Jurkat, Clone E6-1 (cell line): ENCODE measurements at places on chromosomes 4 and X.

DNA sequence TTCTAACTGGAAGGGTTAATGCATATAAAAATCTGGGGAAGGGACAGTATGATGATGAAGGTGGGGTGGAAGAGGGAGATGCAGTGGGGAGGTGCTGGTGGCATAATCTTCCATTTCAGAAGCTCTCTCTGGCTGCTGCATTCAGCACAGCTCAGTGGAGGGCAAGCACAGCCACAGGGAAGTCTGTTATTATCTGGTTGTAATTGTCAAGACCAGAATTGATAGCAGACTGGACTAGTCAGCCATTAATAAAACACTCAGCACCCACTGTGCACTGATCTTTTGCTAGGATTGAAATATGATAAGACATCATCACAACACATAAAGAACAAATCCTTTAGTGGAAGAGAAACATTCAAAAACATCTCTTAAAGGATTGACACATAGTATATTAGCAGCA lies 414.2 kb upstream of the LCORL start:
- no peak for DNase-seq

GRCh38 chrX:13791145-13791544 lies 25.7 kb downstream of the GPM6B start:
- no peak for DNase-seq

DNA sequence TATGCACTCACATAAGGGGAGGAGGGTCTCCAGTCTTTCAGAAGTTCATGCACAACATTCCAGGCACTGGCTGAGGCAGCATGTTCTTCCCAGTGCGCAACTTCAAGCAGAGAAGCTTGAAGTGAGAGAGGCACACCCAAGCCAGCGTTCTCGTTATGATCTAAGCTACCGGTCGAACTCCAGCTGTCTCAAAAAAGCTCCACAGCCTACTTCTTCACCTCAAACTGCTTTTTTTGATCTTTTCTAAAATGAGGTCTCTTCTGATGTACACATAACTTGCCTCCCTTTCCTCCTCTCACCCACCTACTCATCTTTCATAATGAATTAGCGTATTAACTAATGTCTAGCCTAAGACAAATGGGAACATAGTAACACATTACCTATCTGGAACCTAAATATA lies 25.3 kb downstream of the GPC4 start:
- no peak for DNase-seq

DNA sequence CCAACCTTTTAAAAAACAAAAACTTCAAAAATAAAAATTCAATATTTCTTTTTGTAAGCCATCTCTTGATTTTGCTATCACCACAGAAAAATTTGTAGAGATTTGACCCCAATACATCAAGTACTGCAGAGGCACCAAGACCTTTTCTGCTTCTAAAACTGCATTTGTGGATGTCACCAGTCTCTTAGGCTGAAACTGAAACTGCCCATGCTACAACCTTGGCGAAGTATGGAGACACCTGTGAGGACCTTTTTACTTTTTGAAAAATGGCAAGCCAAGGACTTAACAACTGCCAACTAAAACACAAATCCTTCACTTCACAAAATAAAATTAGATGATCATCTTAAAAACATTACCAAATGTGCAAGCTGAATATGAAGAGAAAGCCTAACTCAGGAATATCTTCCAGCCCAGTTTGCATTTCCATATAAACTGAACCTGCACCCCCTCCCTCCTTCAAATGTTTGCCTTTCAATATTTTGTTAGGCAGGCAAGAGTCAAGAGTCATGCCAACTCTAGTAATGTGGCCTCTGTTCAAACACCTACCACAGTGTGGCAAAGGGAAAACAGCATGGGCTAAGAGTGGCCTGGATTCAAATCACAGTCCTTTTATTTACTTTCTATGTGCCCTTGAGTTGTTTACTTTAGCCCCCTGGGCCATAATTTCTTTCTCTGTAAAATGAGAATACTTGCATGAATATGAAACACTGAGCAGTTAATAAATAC lies 389.4 kb downstream of the OPHN1 start:
- no peak for DNase-seq

DNA sequence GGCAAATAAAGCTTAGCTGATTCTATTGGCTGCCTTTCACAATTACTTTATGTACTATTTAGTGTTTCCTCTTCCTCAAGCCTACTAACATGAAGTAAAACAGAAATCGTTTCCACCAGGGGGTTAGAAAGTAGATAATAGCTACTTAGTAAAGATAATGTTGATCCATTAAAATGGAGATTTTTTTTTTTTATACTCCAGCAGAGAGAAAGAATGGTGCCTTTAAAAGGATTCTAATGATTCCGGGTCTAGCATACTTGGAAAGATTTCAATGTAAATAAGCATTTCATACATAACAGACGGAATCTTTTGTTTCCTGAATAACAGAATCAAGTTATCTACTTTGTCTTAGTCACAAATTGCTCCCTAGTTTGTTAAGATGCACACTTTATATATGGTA lies 37.1 kb downstream of the GK start:
- DNase-seq = no peak

DNA sequence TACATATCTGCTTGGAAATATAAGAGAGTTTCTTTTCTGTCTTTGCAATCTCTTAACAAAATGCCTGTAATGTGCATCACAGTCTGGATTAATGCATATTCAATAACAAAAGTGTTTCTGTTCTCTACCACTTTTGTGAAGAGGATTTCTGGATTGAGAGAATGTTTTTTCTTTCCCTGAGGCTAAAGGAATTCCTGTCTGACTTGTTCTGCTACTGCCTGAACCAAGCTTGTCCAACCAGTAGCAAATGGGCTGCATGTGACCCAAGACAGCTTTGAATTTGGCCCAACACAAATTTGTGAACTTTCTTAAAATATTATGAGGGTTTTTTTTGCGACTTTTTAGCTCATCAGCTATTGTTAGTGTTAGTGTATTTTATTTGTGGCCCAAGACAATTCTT lies 1133.9 kb downstream of the SH3BGRL start:
- DNase-seq = no peak

DNA sequence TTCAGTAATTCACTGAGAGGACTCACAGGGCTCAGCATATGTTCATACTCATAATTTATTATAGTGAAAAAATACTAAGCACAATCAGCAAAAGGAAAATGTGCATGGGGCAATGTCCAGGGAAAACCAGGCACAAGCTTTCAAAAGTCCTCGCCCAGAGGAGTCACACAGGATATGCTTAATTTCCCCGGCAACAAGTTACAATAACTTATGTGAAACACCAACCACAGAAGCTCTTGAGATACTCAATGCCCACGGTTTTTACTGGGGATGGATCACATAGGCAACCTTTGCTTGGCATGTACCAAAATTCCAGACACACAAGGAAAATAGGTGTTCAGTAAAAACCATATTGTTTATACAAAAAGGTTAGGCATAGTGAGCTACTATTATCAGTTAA lies 38.5 kb upstream of the STPG2 start:
- no peak for DNase-seq
